SHP77 treated with DMSO at 0.1 percent for 48 hours (cell line): ENCODE measurements at places on chromosomes 2 and 18.

DNA sequence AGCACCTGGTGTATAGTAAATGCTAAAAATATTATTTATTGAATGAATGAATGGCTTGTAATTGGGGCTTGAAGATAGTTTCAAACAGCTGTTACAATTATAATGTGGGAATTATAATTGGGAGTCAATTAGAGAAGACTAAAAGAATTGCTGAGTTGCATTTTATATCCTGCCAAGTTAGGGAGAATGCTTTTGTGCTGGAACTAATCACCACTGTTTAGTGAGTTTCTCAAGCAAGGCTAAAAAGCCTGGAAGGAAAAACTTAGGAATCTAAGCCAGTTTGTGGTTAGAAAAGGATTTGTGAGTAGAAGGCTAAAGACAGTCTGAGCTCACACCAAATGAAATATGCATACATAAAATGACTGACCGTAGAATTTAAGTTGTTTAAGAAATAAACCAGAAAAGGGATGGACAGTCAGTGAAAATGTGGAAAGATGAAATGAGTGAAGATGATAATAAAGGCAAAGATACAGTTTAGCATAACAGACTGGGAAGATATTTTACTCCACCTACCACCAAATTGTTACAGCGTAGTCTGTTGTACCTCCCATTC lies 647.7 kb upstream of the FSHR start:
- no peak for DNase-seq

DNA sequence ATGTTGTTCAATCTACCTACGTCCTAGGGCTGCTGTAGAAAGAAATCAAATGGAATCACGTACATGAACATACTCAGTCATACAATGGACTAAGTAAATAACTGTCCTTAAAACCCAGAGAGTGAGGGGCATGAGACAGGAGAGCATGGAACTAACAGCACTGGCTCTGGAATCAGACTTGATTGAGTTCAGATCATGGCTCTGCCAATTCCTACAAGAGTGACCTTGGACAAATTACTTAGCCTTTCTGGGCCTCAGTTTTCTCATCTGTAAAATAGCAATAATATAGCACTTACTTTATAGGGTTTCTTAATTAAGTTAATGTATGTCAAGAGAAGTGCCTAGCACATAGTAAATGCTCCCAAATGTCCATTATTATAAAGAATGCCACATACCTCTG lies 106.8 kb downstream of the HNRNPLL start:
- no peak for DNase-seq

DNA sequence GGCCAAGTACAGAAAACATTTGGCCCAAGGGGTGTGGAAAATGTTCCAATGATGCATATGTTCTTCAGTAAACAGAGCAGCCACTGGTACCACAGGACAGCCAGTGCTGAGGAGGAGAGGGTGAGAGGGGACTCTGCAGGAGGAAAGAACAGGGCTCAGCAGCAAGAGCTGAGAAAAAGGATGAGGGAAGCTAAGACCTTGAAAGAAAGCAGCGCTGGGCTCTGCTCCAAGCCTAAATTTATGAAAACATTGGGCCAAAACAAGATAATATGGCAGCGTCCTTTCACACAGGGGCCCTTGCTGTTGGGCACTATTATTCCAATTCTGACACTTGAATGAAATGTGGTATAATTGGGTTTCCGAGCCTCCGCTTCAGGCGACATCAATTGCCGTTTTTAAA lies 939.0 kb upstream of the FANCL start:
- DNase-seq, result no peak

DNA sequence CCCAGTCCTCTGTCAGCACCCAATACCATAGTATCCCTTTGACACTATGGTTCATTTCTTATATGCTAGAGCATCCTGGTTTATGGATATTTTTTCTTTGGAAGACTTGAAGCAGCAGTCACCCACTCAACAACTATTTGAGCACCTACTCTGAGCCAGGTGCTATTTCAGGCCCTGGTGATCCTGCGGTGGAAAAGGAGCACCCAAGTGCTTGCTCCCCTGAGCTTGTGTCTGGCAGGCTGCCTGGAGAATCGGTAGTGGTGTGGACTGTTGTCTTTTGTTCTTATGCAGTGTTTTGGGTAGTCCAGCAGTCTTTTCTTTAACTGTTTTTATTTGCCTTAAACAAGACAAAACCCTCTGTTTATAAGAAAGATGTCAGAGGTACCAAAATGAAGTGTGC lies 28.9 kb downstream of the NCK2 start:
- DNase-seq, result no peak

GRCh38 chr18:11167778-11168177 lies 18.4 kb upstream of the PIEZO2 start:
- no peak for DNase-seq

DNA sequence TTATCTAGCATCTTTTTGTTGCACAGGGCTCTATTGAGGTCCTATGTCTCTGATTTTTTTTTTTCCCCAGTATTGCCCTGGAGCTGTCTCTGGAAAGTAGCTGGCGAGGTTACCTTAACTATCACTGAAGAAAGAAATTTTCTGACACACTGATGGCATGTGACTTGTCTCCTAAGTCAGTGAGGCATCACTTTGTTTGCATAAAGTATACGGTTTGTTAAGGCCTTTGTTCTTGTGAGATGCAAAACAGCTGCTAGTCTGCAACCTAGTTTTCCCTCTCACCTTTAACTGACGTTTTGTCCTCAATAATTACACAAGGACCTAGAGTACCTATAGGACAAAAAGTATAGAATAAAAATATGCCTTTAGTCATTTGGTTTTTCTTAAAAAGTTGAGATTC lies 41.8 kb downstream of the UBXN4 start:
- no peak for DNase-seq

- DNase-seq, result no peak
These were observed 98.3 kb downstream of the GRB14 start for GRCh38 chr2:164523009-164523408.

DNA sequence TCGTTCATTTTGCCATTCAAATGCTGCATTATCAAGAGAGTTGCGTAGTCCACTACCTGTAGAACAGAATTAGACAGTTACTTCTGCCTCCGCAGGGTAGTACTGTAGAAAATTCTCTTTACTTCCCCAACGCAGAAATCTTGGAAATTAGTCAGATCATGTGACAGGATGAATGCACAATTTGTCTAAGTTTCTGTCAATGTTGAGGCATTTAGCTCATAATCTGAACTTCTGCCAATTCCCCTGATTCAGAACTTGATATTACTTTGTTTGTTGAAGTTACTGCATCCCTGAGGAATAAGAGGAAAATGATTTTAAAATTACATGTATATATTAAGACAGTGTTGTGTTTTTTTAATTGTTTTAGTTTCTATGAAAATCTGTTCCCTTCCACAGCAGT lies 83.4 kb downstream of the TTC27 start:
- DNase-seq, result no peak

GRCh38 chr18:57982372-57983021 lies 61.5 kb upstream of the NEDD4L start:
- DNase-seq, result no peak

GRCh38 chr2:52345676-52346075 lies 1313.7 kb upstream of the NRXN1 start:
- no peak for DNase-seq

- no peak for DNase-seq
These were observed 50.6 kb downstream of the PXDN start for GRCh38 chr2:1693723-1694122.

DNA sequence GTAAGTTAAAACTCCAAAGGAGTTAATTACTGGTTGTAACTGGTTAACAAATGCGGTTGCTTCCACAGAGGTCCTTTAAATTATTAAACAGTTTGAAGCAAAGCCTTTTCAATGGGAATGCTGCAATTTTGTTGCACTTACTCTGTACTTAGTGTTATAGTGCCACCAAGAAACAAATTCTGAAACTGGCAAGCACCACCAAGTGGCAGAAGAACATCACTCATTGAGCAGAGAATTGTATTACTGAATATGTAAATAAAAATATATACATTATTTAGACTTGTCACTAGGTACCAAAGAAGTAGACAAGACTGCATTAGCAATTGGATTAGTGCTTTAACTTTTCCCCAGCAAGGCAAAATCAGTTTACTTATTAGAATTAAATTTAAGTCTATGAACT lies 2.6 kb upstream of the TMEFF2 start:
- DNase-seq, result no peak

DNA sequence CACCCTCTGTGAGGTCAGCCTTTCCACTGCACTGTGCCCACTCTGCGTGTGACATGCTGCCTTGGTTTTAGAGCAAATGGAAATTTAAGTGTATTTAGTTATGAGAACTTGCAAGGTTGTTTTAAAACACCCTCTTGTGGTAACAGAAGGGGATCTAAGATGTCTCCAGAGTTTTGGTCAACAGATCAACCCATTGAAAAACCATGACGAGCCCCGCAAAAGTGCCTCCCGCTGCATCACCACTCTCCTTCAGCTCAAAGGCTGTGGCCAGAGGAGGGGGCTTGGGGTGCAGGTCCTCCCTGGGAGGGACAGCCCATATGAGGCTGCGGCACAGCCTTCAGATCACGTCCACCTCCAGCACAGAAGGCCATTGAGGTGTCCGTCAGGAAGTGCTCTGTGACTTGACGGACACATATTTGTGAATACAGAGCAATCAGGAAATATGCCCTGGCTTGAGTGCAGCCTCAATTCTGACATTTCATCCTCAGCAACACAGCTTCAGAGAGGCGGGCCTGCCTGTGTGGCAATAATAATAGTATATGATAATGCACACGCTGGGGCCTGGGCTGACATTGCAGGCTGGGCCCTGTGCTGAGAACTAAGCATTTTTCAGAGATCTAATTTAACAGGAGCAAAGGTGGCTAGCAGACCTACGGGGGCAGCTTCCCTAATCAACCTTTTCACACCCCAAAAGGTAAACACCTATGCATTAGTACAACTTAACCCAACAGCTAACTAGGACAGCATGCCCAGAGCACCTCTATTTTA lies 213.9 kb downstream of the ANAPC1 start:
- peak; percentile 59 for DNase-seq
